Hematopoietic multipotent progenitor cell treated with erythropoietin and hydrocortisone succinate and interleukin-3 and kit ligand, for 4 days (in vitro differentiated cells): ENCODE measurements at places on chromosomes 12 and 14.
A peak's percentile ranks its signal among the peaks of the same experiment; 100 is the strongest.

GRCh38 chr14:63287666-63288483 is 30.9 kb downstream of the GPHB5 start:
- no peak for DNase-seq

DNA sequence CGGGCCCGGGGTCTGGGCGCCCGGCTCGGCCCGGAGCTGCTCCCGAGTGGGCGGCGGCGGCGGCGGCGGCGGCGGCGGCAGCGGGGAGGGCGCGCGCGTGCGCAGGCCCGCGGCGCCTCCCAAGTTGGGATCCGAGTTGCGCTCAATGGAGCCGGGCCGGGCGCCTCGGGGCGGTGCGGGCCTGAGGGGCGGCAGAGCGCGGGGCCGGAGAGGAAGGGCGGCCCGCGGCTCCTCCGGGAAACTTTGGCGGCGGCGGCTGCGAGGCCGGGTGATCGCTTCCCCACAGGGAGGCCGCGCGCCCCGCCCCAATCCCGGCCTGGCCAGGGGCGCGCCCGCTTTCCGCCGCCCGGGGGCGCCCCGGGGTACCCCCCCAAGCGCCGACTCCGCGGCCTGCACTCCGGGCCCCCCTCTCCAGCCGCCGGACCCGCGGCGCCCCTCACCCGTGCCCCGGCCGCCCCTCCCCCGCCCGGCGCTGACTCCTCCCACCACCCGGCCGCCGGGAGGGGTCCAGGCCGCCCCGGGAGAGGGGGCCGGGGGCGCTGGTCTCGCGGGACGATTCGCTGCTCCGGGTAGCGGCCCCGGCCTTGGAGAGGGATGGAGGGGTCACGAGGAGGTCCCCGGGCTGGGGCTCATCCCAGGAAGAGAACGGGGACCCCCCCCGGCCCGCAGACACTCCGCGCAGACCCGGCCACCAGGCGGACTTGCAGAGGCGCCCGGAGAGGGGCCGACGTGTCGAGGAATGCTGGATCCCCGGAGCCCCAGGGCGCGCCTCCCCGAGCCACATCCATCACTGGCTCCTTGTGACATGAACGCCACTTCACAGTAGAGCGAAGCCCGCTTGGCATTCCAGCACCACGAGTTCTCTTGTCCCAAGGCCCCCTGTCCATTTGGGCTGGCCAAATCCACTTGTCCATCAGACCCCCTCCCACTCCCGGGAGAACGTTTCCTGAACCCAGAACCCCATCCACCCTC is at the start of gene RILPL1:
Gene RILPL1 (minus strand): TSS at position 48 of the 972 bp plus-strand sequence. CDS start 237 bp downstream, outside the sequence.
- DNase-seq, result peak; percentile 62

DNA sequence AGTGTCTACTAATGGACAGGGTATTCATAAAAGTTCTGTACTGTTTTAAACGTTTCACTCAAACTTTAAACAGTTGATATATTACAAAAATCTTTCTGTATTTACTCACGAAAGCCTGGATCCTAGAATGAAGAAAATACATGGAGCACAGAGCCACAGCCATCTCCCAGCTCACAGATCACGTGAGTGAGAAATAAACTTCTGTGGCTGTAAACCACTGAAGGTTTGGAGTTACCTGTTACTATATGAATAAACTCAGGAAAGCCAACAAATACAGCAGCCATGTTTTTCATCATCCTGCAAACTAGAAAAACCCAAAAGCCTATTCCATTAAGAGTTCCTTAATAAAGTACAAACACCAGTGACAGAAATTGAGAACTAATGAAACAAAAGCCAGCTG is 867 bp upstream of the TDG start:
- DNase-seq, result no peak

- peak; percentile 63 for DNase-seq
These were observed 757 bp downstream of the SLC25A3 start for GRCh38 chr12:98594050-98594835.

DNA sequence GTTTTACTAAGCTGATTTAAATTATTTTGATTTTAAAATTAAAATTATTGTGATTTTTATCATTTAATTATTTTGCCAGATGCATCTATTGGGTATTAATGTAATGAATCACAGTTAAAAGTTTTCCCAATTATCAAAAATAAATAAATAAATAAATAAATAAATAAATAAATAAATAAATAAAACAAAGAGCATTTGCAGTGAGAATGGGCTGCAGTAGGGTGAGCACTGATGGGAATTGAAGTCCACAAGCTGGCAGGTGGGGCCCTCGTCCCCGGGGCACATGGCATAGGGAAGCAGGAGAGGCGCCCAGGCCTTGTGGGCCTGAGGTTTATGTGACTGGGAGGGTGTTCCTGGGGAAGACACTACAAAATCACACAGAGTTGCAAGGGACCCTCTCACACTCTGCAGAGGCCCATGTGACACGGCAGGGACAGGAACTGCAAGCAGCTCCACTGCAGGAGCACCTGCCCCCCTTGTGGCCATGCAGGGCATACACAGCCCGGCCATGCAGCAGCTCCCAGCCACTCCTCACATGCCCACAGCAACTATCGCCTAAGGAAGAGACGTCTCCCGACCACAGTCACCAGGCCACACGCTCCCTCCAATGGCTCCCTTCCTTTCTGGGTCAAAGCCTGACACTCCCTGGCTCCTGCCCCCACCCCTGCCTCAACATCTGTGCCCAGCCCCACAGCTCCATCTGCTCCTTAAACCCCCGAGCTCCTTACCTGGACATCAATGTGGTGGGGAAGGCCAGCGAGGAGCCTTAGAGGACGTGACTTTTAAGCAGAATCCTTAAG is 256.3 kb upstream of the SFSWAP start:
- DNase-seq, result peak; percentile 89

- DNase-seq, result no peak
These were observed 1510.3 kb upstream of the SEL1L start for GRCh38 chr14:83044001-83044400.
